Neuronal stem cell (in vitro differentiated cells): ENCODE measurements at places on chromosomes 4 and X.

DNA sequence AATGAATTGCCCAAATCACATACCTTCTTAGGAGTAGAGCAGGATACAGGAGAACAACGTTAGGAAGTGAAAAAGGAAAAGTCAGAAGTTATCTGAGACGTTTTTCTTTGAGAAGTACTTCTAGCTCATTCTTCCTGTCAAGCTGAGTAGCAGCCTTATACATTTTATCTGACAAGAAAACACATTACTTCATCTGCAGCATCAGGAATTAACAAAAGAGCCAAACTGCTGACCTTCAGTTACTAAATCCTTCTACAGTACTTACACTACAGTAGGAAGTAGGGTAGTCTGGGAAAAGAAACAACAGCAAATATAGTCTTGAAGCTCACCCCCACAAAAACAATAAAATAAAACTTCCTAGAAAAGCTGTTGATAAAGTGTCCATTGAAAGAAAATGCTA, 57.0 kb downstream of the ATP11C start:
- H3K4me3 ChIP-seq: no peak overlapping the region
- DNase-seq: no peak
- H3K36me3 ChIP-seq: no peaks in the 10 kb centered on the region
- H3K27me3 ChIP-seq: no peaks in the 10 kb centered on the region
- H3K27ac ChIP-seq: no peak overlapping the region

GRCh38 chr4:153787061-153787560, 1.8 kb downstream of the SFRP2 start:
- H3K27ac ChIP-seq: peak overlapping the region; percentile 80
- peaks cover 26% of the 10 kb centered on the region for H3K4me1 ChIP-seq
- H3K4me3 ChIP-seq: peak overlapping the region; percentile 94
- H3K36me3 ChIP-seq: peaks cover 15% of the 10 kb centered on the region
- DNase-seq: no peak

GRCh38 chr4:1419708-1420107, 13.5 kb upstream of the NKX1-1 start:
- H3K36me3 ChIP-seq: no peaks in the 10 kb centered on the region
- H3K27ac ChIP-seq: no peak overlapping the region
- H3K4me3 ChIP-seq: no peak overlapping the region
- no peak for DNase-seq

- no peaks in the 10 kb centered on the region for H3K4me1 ChIP-seq
- H3K4me3 ChIP-seq: no peak overlapping the region
- no peak overlapping the region for H3K27ac ChIP-seq
- DNase-seq: no peak
- no peaks in the 10 kb centered on the region for H3K36me3 ChIP-seq
Measured at GRCh38 chr4:41709844-41710481, 38.6 kb downstream of the PHOX2B start.

GRCh38 chr4:112951362-112952312, 97.8 kb upstream of the ANK2 start:
- H3K36me3 ChIP-seq: no peaks in the 10 kb centered on the region
- peaks cover 2% of the 10 kb centered on the region for H3K4me1 ChIP-seq

DNA sequence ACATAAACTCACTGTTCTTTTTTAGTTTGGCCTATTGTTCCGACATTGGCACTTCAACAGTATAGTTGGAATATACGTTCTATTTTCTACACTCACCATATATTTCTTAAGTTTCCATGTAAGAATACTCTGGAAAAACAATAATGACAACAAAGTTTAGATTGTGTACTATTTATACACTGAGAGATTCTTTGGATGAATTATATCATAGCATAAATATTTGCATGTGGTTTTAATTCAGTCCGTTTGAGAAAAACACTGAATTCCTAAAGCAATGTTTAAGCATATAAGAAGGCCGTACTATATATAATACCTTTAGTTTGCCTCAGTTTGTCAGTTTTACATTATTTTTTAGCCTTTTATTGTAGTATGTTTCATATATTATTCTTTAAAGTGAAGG, 82.4 kb downstream of the RAP1GDS1 start:
- DNase-seq: no peak
- H3K27me3 ChIP-seq: no peaks in the 10 kb centered on the region
- no peaks in the 10 kb centered on the region for H3K4me1 ChIP-seq
- no peak overlapping the region for H3K27ac ChIP-seq
- H3K36me3 ChIP-seq: peaks cover 20% of the 10 kb centered on the region

DNA sequence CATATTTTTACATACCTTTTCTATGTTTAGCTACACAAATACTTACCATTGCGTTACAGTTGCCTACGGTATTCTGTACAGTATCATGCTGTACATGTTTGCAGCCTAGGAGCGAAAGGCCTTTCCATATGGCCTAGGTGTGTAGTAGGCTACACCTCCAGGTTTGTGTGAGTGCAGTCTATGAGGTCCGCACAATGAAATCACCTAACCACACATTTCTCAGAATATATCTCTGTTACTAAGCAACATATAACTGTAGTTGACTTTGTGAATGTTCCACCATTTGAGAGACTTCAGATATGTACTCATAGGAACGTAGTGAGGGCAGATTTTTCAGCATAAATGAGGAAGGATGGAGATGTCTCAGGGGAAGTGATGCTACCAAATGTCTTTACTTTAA, 62.6 kb downstream of the WWC2 start:
- DNase-seq: no peak
- H3K36me3 ChIP-seq: no peaks in the 10 kb centered on the region
- H3K27me3 ChIP-seq: no peaks in the 10 kb centered on the region
- H3K4me3 ChIP-seq: no peak overlapping the region

DNA sequence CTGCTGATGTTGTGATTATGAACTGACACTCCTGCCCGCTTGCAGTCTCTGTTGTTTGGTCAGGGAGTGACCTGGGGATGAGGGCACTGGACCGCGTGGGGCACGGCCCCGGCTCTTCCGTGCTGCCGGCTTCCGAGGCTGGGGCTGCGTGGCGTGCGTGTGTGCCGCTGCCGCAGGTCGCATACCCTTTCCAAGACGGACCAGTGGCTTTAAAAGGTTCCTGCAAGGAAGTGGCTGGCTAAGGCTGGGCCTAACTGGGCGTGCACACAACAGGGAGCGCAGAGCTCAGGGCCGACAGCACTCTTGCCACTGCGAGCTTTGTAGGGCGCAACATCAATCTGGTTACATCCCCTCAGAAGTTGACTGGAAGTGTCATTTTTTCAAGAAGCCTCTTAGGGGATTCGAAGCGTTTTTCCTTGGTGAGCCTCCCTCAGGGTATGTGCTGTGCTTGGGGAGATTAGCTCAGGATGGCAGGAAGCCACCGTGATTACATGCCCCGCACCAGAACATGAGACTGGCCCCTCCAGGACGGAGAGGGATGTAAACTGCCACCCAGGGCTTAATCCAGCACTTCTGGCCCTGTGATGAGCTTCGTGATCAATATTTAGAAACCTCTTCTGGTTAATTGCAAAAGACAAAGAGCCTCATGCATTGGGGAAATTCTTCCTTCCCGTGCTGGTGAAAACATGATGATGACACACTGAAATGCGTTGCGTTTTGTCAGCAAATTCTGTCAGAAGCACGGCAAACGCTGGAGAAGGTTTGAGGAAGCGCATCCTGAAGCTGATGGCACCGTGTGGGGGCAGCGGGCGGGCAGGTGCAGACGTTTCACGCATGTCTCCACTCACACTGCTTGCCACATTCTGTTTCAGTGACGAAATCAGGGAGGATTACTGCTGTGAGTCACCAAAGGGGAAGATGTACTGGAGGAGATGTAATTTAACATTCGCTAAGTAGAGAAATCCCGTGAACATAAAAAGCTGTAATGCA, 11.1 kb downstream of the MAEA start:
- H3K4me1 ChIP-seq: peaks cover 3% of the 10 kb centered on the region
- H3K36me3 ChIP-seq: peaks cover 13% of the 10 kb centered on the region
- no peak overlapping the region for H3K27ac ChIP-seq
- DNase-seq: no peak

DNA sequence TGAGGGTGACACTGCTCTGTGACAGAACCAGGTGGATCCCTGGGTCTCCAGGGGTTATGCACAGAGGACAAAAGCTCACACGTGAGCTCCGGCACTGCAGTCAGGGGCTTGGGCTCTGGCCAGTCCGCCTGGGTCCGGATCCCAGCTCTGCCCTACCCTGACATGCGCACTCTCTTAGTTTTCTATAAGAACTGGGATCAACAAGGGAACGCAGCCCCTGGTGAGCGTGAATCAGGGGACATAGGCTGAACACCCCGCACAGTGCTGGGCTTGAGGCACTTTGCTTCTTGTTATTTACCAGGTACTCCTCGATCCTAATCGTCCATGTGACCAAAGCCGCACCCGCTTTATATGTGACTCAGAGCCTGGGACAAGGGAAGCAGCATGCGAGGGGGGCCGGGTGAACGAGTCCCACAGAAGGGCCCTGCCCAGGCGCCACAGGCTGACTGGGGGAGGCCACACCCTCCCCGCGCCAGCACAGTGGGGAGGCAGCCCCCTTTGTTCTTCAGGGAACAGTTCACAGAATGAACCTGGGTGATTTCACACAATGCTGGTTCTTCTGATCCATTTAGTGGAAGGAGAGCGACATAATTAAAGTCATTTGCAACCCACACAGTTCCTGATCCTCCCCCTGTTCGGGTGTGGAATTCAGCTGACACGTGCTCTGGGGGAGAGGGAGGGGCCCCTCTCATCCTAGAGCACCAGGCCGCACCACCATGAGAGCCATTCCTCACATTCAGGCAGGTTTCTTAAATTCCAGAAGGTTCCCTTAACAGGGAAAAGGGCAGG, 55.5 kb downstream of the WFS1 start:
- no peak overlapping the region for H3K27ac ChIP-seq
- no peaks in the 10 kb centered on the region for H3K36me3 ChIP-seq
- no peak for DNase-seq
- peaks cover 25% of the 10 kb centered on the region for H3K27me3 ChIP-seq
- peaks cover 11% of the 10 kb centered on the region for H3K4me1 ChIP-seq

DNA sequence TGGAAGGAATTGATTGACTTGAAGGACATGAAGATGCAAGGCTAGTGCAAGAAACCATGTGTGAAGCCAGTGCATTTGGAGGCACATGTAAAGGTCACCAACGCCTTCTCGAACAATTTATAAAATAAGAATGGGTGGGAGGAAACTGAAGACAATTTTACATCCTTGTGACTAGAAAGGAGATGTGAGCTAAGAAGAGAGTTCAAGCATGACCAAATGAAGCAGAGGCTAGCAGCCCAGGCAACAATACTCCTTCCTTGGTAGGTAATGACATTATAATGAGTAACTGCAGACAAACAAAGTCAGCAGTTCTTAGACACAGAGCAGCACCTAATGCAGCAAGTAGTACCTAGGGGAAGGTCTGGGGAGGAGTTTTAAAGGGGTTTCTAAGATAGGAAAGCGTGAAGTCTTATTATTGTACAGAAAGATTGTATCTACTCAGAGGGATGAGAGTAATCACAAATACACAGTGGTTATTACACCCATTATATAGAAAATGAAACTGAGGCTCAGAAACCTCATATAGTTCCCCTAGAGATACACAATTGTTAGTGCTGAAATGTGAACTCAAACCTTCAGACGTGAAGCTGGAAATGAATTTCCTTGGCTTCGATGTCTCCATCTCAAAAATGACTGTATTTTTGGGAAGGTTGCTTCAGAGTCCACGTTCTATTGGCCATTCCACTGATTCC, 56.1 kb downstream of the ATXN3L start:
- no peaks in the 10 kb centered on the region for H3K36me3 ChIP-seq
- peaks cover 19% of the 10 kb centered on the region for H3K4me1 ChIP-seq
- no peak for DNase-seq
- H3K4me3 ChIP-seq: no peak overlapping the region

DNA sequence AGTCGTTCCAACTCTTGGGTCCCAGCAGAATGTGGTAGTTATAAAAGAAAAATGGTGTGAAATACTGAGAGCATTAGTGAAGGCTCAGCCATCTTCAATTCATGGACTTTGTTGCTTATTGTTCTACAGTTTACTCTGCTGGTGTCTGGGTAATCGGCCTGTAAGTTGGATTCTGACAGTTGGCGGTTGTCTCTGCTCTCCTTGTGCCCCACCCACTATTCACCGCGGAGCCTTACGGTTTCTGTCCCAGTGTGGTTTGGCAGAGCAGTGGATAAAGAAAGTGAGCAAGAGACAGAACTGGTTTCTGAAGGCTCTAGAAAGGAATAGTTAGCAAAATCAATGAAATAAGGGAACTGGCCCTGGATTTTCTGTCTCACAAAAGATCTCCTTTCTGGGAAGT, 9.1 kb downstream of the LONRF3 start:
- peaks cover under 1% of the 10 kb centered on the region for H3K27me3 ChIP-seq

- no peaks in the 10 kb centered on the region for H3K36me3 ChIP-seq
- H3K27ac ChIP-seq: no peak overlapping the region
- H3K4me3 ChIP-seq: no peak overlapping the region
Measured at GRCh38 chr4:155383541-155383940, 6.8 kb upstream of the MAP9 start.

DNA sequence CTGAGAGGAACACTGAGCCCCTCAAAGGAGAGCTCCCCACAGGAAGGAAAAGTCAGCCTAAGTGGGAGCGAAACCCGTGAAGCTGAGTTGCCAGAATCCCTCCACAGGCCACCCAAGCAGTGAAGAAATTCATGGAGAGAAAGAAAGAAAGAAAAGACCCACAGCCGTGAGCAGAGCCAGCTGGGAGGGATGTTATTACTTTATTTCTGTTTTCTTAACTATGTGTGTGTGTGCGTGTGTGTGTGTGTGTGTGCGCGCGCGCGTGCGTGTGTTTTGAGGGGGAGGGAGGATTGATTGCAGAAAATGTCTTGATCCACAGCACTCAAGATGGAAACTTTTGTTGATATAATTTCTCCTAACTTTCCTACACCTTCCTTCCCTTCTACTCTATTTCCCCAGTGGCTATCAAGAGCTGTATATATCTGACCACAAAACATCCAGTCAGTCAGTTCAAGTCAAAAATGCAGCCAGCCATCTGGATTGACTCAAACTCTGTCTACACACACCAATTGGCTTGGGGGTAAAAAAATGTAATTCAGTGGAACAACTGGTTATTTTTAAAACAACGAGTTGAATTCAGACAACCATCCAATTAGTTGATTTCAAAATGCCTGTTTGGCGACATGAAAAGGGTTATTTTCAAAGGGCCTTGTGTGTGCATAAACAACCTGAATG, 13.8 kb upstream of the GPC3 start:
- DNase-seq: no peak
- peaks cover 3% of the 10 kb centered on the region for H3K4me1 ChIP-seq
- H3K36me3 ChIP-seq: no peaks in the 10 kb centered on the region
- H3K27ac ChIP-seq: no peak overlapping the region
- H3K27me3 ChIP-seq: no peaks in the 10 kb centered on the region

DNA sequence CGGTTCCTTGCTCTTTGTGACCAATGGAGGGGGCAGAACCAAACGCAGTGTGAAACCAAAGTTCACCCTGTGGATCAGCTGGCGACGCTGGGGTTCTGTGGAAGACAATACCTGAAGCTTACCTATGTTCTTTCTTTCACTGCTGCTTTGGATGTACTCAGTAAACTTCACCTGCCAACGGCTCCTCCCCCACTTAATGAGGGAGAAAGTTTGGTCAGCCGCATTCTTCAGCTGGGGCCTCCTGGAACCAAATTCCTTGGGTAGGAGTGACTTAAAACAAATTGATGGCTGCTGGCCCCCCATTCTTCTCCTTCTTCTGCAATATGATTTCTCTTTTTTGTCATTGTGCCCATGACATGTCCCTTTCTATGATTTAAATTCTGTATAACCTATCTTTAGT, 282.4 kb downstream of the ANK2 start:
- DNase-seq: no peak
- peaks cover 3% of the 10 kb centered on the region for H3K36me3 ChIP-seq
- no peaks in the 10 kb centered on the region for H3K27me3 ChIP-seq
- H3K4me1 ChIP-seq: peaks cover 2% of the 10 kb centered on the region
- no peak overlapping the region for H3K27ac ChIP-seq

GRCh38 chr4:139633661-139634060, 32.0 kb upstream of the MGST2 start:
- no peaks in the 10 kb centered on the region for H3K4me1 ChIP-seq
- peaks cover 6% of the 10 kb centered on the region for H3K27me3 ChIP-seq

GRCh38 chrX:15749642-15750610, 11.9 kb downstream of the CA5B start:
- no peak overlapping the region for H3K27ac ChIP-seq
- H3K4me1 ChIP-seq: no peaks in the 10 kb centered on the region
- no peaks in the 10 kb centered on the region for H3K36me3 ChIP-seq
- H3K4me3 ChIP-seq: no peak overlapping the region
